ENCODE measurements at places on chromosomes 4 and X.

GRCh38 chr4:25867781-25868294, 5.0 kb upstream of the SEL1L3 start:
- DNase-seq = no peak

DNA sequence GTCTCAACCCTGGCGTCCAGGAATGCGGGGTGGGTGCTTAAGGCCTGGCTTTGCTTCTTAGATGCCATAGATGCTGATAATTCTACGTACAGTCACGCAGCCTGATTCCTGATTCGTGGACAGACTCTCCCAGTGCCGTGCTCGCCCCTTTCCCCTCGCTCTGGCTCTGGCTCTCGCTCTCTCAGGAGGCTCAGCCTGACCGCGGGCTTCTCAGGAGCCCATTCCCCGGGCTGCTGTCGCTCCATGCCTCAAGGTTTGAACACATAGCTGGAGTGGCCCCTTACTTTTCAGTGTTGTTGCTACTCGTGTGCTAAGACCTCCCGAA, 59.2 kb upstream of the ZC4H2 start:
- DNase-seq = no peak

- no peak for DNase-seq
These were observed 30.3 kb downstream of the INPP4B start for GRCh38 chr4:142815834-142816233.

DNA sequence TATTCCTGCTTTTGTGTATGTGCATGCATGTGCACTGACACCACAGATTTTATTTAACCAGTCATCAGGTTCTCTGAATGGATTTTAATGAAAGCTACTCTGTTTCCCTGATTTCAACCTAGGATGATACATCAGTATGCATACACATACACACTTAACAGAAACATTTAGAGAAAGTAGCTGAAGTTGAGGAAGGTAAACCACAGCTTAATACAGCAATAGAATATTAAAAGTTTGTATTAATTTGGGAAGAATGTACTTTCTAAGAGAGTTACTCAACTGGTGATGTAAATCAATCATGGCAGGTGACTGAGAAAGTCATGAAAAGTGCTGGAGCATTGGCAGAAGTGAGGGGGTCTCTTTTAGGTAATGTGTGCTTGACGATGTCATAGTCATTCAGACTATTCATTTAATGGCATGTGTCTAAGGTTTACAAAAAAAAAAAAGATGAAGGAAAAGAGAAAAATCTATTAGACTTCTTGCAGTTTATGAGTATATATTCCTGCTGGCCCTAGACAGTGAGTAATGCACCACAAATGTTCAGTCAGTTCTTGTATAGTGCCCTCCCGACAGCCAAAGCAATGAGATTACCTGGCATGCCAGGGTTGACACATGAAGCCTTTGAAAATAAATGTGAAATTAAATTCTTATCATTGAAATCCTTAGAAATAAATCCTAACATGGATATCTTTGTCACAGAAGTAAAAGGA, 187.6 kb downstream of the RAPGEF2 start:
- no peak for DNase-seq

DNA sequence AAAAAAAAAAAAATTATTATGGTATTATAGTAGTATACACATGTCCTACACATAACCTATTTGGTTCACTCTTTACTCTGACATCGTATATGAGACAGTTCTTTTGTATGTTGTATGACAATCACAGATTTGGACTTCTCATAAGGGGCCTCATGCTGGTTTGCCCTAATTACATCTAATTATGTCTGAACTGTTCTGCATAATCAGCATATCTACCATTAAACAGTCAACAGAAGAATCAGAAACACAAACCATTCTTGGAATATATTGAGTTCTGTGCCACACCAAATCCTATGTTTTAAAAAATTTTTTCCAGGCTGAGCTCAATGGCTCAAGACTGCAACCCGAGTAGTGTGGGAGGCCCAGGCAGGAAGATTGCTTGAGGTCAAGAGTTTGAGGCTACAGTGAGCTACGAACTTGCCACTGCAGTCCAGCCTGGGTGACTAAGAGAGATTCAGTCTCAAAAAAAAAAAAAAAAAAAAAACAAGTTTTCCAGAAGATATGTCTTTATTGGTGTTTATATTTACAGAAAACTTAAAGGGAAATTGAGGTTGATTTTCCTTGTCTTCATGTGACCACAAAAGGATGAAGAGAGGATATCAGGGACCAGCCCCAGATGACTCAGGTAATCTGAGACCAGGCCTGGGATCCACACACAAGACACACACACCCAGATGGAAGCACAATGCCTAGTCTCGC, 22.2 kb downstream of the TRIM61 start:
- DNase-seq = no peak

- DNase-seq = no peak
These were observed 118.7 kb downstream of the EFHC2 start for GRCh38 chrX:44224760-44225159.

GRCh38 chr4:1753294-1753696, 32.0 kb downstream of the TACC3 start:
- no peak for DNase-seq

GRCh38 chrX:53262918-53263394, 18.4 kb downstream of the IQSEC2 start:
- no peak for DNase-seq

GRCh38 chr4:97665553-97665952, 477.7 kb downstream of the STPG2 start:
- DNase-seq = no peak

- DNase-seq = peak; percentile 52
These were observed 39.5 kb downstream of the HADH start for GRCh38 chr4:108029016-108029720.

- no peak for DNase-seq
These were observed 986 bp downstream of the MTMR8 start for GRCh38 chrX:64394059-64394873.

DNA sequence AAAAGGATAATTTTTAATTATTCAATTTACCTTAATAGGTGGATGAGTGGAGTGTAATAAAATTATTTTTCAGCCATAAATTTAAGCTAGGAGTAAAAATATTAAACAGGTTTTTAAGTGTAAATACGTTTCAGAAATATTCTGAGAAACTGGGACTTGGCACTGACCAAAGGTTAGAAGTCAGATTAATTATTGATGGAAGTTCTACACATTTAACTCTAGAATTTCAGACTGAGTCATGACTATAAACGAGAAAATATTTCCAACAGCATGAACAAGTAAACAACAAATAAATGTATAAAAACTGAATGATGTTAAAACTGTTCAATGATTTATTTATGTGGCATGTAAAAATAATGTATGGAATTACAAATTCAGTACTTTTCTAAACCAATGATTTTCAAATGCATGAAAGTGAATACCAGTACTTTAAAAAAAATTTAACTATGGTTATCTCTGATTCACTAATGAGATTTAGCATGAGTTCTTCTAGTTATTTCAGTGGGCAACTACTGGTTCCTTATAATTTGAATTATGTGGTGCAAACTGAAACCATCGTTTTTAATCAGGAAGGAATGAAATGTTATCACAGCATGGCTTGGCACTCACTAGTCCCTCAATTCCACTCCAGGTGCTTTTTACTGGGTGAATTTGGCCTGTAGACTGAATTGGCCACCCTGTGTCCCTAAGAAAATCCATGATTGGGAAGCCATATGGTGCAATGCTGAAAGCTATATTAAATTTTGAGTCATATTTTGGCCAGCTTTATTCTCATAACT, 244.2 kb downstream of the FSTL5 start:
- no peak for DNase-seq

- no peak for DNase-seq
These were observed 117.8 kb upstream of the NKX1-1 start for GRCh38 chr4:1523907-1524636.

GRCh38 chrX:150475461-150475860, 93.0 kb upstream of the MTM1 start:
- no peak for DNase-seq

- DNase-seq = no peak
These were observed 112.6 kb downstream of the GLRA2 start for GRCh38 chrX:14641681-14642655.

DNA sequence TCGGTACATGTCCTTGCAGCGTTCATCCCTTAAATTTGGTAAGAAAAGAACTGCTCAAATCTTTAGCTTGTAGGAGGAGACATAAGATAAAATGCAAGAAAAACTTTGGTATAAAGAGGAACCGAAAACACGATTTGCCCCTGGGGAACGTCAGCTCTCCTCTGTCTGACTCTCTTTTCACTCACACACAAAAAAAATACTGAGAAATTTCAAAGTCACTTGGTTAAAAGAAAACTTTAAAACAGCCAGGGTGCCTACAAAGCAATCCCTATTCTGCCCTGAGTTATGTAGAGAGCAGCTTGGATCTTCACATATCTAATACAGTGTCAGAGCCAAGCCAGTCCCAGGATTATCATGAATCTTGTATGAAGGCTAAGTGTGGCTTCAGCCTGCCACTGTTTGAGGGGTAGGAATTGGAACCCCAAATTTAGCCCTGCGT, 248.5 kb upstream of the CXXC4 start:
- peak; percentile 63 for DNase-seq

DNA sequence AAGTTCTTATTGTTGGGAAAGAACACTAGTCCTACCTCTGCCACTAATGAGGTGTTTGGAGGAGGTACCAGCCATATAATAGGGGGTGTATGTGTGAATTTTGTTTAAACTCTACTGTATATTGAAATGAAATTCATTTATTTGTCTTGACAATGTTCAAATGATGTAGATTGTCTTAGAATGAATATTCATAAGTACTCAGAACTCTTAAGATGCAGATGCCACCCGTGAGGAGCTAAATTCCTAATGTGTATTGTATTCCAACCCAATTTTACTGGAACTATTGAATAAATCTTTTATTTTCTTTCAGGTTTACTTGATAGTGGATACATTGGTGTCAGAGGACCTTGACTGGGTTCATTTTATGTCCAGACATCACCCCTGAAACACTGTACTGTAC, 63.9 kb upstream of the RAB33B start:
- DNase-seq = no peak

- DNase-seq = no peak
These were observed 308.2 kb downstream of the FRMPD4 start for GRCh38 chrX:12446342-12447075.

- no peak for DNase-seq
These were observed 92.3 kb downstream of the SPRY1 start for GRCh38 chr4:123488916-123489315.

DNA sequence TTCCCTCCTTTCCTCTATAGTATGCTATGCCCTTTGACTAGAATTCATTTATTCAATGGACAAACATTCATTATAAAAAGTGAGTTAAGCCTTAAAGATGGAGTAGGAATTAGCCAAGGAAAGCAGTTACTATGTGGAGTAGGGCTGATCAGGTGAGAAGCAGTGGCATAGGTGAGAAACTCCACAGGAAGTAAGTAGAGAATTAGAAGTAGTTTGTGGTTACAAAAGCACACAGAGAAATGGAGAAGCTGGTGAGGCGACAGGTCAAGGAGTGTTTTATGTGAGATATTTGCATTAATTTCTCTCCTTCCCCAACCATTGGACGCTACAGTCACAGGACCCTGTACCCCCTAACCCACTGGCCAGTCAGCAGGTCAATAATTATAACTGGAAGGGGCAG, 30.6 kb downstream of the SETD7 start:
- peak; percentile 34 for DNase-seq

- no peak for DNase-seq
These were observed 7.6 kb upstream of the TBC1D19 start for GRCh38 chr4:26576231-26576739.

- no peak for DNase-seq
These were observed 806.8 kb downstream of the PCDH19 start for GRCh38 chrX:99603091-99603814.

DNA sequence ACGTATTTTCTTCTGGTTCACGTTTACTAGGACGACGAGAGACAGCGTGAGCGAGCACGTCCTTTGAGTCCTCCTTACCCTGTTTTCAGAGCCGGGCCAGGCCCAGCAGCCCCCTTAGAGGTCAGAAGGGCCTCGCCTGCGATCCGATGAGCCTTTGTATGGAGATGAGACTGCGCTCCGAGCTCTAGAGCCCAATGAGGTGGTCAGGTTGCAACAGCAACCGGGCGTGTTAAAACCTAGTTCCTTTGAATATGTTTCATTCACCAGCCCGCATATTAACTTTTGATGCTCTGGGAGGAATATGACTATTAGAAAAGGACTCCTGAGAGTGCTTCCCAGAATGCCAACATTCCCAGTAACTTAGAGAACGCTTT, 55.6 kb upstream of the TADA2B start:
- DNase-seq = peak; percentile 39

DNA sequence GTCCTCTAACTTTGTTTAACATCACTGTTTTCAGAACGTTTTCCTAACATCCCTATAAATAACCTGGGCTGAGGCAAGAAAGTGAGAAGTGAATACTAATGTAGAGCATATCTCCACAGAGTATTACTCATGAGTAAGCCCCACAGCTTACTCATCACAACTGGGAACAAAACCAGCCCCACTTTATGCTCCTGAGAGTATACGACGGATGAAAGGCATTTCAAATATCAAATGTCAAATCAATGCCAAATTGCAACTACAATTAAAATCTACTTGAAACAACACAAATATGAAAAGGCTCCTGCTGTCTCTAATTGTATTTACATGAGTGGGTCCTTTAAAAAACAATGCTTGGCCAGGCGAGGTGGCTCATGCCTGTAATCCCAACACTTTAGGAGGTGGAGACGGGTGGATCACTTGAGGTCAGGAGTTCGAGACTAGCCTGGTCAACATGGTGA, 41.2 kb downstream of the SH3RF1 start:
- no peak for DNase-seq

DNA sequence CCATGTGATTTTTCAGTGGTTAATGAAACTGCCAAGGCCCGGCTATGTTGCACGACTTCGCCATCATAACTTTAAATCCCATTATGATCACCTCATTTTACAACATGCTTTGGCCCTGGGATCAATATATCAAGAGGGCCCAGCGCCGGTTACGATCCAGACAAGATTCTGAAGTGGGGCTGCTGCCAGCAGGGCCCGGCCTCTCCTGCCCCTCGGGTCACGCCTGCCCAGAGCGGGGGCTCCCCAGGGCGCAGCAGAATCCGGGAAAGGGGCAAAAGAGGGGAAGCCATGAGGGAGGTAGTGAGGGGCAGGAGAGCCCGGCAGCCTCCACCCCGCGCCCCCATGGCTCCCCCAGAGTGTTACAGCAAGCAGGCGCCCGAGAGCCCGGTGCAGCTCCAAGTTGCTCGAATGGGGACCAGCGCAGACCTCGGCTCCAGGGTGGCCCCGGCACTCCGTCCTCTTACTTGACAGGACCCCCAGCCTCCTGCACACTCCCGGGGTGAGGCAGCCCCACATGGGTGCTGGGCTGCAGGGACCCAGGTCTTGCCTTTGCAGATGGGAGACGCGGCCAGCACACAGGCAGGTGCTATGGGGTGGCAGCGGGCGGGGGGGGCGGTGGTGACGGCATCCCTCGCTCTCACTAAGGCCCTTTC, 129.8 kb upstream of the NKX1-1 start:
- DNase-seq = no peak

DNA sequence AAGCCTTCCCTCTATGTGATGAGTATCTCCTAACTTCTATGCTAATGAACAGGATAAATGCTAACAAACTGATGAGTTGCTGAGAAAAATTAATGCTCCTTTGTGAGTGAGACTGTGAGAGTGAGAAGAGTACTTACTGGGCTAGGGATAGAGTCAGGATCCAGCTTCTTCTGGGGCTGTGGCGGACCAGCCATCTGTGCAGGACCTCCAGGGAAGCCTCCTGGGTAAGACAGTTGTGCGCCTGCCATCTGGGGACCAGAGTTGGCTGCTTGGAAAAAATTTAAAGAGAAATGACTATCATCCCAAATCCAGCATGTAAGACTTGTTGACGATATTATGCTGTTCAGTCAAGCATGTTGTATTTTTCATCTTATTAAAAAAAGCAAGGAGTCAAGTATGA, 21.0 kb downstream of the SEC24D start:
- DNase-seq = no peak
